ENCODE measurements at places on chromosomes 11 and 22. TPM values are rescaled to one million over a fixed set of nuclear protein-coding genes. Genes with fewer than 3 reads are reported as not detected.

GRCh38 chr11:131192628-131193027 is 177.8 kb upstream of the NTM start:
- no peak for DNase-seq
- H3K27ac ChIP-seq, result no peak overlapping the region
- no peaks in the 10 kb centered on the region for H3K4me1 ChIP-seq
- no peak overlapping the region for H3K4me3 ChIP-seq
- H3K27me3 ChIP-seq, result no peaks in the 10 kb centered on the region

DNA sequence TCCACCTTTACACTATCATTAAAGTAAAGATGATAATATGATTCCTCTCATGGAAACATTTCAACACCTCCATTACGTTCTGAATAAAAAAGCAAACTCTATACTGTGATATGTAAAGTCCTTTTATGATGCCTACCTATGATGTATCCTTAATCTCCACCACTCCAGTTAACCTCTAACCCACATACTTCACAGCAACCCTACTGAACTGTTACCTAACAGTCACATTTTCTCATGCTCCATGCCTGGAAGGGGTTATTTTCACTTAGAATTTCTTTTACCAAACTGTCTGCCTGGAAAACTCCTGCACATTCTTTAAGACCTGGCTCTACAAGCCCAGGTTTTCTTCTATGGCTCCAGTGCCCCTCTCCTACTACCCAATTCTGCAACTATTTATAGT is 129.1 kb downstream of the FCHSD2 start:
- no peaks in the 10 kb centered on the region for H3K27me3 ChIP-seq
- peaks cover 18% of the 10 kb centered on the region for H3K36me3 ChIP-seq

- no peaks in the 10 kb centered on the region for H3K36me3 ChIP-seq
- H3K27me3 ChIP-seq, result no peaks in the 10 kb centered on the region
- no peak overlapping the region for H3K4me3 ChIP-seq
- no peak overlapping the region for H3K27ac ChIP-seq
- DNase-seq, result no peak
Measured at GRCh38 chr11:128359515-128359914, 227.8 kb downstream of the ETS1 start.

- peaks cover 56% of the 10 kb centered on the region for H3K4me1 ChIP-seq
- no peaks in the 10 kb centered on the region for H3K27me3 ChIP-seq
- peaks cover 34% of the 10 kb centered on the region for H3K36me3 ChIP-seq
- peak; percentile 64 for DNase-seq
- H3K27ac ChIP-seq, result peak overlapping the region; percentile 83
- H3K4me3 ChIP-seq, result peak overlapping the region; percentile 91
Measured at GRCh38 chr22:42615092-42615859, 593 bp upstream of the POLDIP3 start.

- peaks cover 41% of the 10 kb centered on the region for H3K4me1 ChIP-seq
- H3K4me3 ChIP-seq, result peak overlapping the region; percentile 39
- H3K27me3 ChIP-seq, result peaks cover 94% of the 10 kb centered on the region
- H3K27ac ChIP-seq, result no peak overlapping the region
- DNase-seq, result no peak
Measured at GRCh38 chr11:16604794-16605388, 133.6 kb upstream of the C11orf58 start.

- no peaks in the 10 kb centered on the region for H3K4me1 ChIP-seq
- H3K4me3 ChIP-seq, result no peak overlapping the region
- peaks cover 6% of the 10 kb centered on the region for H3K27me3 ChIP-seq
- no peak for DNase-seq
Measured at GRCh38 chr22:27749597-27750225, 51.8 kb downstream of the MN1 start.

- no peaks in the 10 kb centered on the region for H3K27me3 ChIP-seq
- H3K4me1 ChIP-seq, result peaks cover 32% of the 10 kb centered on the region
- H3K4me3 ChIP-seq, result peak overlapping the region; percentile 81
- no peak for DNase-seq
- peaks cover 5% of the 10 kb centered on the region for H3K36me3 ChIP-seq
Measured at GRCh38 chr11:117177534-117178209, 871 bp upstream of the SIDT2 start.

DNA sequence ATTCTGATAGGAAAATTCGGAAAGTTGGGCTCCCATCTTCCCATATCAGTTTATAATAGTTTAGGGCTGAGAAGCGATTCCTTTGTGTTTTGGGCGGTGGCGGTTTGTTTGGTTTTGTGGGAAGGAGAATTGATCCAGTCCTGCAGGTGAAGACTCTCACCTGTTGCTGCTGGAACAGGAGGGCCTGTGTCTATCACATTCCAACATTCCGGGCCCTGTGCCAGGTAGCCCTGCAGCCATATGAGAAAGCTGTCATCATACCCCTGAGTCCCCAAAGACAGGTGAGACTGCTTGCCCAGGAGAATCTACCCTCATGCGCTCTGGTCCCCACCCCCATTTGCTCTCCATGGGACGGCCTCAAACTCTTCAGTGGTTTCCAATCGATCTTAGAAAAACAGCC is 62.1 kb downstream of the TRAF6 start:
- no peak for DNase-seq
- peaks cover 35% of the 10 kb centered on the region for H3K4me1 ChIP-seq
- peaks cover 18% of the 10 kb centered on the region for H3K36me3 ChIP-seq
- H3K27ac ChIP-seq, result no peak overlapping the region

GRCh38 chr11:63914896-63915691 is 1.9 kb downstream of the RCOR2 start:
- no peak for DNase-seq
- peaks cover 5% of the 10 kb centered on the region for H3K36me3 ChIP-seq
- no peak overlapping the region for H3K27ac ChIP-seq

GRCh38 chr22:49976439-49977175 is 16.0 kb downstream of the PIM3 start:
- H3K27ac ChIP-seq, result peak overlapping the region; percentile 60
- H3K27me3 ChIP-seq, result no peaks in the 10 kb centered on the region
- no peak overlapping the region for H3K4me3 ChIP-seq

- no peak overlapping the region for H3K4me3 ChIP-seq
- H3K4me1 ChIP-seq, result peaks cover 20% of the 10 kb centered on the region
- H3K36me3 ChIP-seq, result no peaks in the 10 kb centered on the region
- no peak for DNase-seq
- no peak overlapping the region for H3K27ac ChIP-seq
- no peaks in the 10 kb centered on the region for H3K27me3 ChIP-seq
Measured at GRCh38 chr22:39475902-39476301, 19.1 kb downstream of the MGAT3 start.

DNA sequence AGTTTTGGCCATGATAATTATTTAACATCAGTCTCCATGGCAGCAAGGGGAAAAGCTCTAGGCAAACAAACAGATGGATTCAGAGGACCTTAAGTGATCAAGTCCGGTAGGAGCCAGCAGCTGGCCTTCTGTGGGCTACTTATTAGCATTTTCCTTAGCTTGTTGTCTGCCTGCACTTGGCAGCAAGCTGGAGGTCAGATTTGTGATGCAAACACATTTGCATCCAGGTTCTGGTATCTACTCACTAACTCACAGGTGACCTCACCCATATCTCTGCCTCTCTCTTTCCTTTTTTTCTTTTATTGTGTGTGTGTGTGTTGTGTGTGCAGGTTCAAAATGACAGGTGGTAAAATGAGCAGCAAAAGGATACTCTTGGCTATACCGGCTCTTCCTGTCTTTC is 32.3 kb downstream of the ARHGAP42 start:
- H3K4me3 ChIP-seq, result no peak overlapping the region
- no peaks in the 10 kb centered on the region for H3K36me3 ChIP-seq
- H3K4me1 ChIP-seq, result no peaks in the 10 kb centered on the region

DNA sequence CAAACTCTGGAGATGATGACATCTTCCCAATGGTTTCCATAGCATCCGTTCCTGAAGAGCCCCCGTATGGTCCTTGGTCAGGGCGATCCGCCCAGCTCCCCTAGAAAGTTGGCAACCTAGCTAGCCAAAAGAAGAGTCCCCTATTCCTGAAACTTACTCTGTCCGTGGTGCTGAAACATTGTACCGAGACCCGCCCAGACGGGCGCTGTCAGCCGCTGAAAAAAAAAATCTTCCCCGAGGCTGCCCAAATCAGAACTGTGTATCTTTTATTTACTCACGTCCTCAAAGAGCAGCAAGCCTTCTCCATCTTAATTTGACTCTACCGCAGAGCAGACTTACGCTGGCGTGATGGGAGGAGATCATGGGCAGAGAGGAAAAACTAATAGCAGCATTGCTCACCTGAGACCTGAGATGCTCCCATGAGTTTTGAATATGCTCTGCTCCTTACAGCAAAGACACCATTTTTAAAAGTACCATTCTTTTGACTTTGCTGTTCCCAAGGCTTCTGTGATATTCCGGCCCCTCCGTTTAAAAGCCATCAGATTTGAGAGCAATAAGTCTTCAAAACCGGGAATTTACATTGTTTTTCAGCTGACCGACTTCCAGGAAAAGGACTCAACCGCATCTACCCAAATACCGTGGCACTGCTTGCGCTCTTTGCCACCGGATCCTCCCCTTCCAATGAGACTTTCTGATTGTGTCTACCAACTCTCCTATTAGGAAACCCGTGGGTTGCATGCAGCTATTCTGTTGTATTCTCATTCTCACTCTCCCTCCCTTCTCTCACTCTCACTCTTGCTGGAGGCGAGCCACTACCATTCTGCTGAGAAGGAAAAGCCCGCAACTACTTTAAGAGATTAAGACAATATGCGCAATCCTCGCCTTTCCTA is at the start of gene SLC17A6:
SLC17A6 (plus strand) TSS at position 786 of the 890 bp plus-strand sequence. CDS start 153 bp downstream, outside the sequence.
- no peak within 1 kb of the TSS for H3K27ac ChIP-seq
- peaks cover 54% of the 10 kb centered on the region for H3K27me3 ChIP-seq
- no peaks in the 10 kb centered on the region for H3K36me3 ChIP-seq

DNA sequence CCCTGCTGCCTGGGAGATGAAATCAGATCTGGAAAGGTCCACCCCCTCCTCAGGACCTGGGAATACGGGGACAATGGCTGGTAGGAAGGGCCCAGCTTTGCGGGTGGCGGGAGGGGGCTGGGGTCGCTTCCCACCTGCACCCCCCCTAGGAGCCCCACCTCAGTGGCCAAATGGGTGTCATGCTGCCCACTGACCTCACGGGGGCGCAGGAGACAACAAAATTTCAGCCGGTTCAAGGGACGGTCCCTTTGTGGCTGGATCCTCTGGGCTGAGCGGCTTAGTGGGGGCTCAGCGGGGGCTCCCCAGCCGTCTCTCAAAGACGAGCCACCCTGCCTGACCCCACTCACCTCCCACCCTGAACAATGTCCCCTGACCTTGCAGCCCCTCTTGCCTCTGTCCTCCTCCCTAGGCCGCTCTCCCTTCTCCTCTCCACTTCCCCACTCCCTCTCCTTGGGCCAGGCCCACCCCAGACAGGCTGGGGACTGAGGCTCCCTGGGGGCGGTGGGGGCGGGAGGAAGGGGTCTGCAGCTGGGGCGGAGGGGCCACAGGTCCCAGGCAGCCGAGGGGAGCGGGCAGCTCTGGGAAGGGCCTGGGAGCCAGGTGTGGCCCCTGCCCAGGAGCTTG is 39.3 kb upstream of the H19 start:
- H3K36me3 ChIP-seq, result no peaks in the 10 kb centered on the region
- no peaks in the 10 kb centered on the region for H3K4me1 ChIP-seq
- H3K4me3 ChIP-seq, result no peak overlapping the region
- no peak overlapping the region for H3K27ac ChIP-seq

DNA sequence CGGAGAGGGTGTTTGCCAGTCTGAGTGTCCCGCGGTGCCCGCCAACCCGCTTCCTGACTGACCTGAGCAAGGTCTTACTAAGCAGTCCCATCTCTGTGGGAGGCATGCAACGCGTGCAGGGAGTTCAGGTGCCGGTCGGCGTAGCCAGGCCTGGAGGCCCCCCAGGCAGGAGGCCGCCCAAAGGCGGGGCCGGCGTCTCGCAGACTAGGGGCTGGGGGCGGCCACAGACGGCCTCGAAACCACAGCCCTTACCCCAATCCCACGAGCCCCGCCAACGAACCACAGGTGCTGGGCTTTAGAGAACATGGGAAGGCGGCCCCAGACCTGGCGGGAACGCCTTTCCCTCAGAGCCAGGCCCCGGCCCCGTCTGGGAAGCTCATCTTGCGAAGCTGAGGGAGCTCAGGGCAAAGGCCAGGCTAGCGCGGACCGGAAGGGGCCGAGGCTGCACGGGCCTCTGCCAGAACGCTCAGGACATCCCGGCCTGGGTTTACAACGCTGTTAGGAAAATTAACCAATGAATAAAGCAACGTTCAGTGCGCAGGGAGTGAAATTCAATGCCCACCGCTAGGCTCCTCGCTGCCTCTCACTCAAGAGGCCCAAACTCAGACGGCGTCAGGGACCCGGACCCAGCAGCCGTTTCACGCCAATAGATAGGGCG is 2.1 kb upstream of the MTFP1 start:
- peak; percentile 30 for DNase-seq
- H3K4me1 ChIP-seq, result peaks cover 53% of the 10 kb centered on the region
- no peaks in the 10 kb centered on the region for H3K27me3 ChIP-seq
- peak overlapping the region; percentile 74 for H3K4me3 ChIP-seq

GRCh38 chr11:50098186-50098725 is 65.6 kb downstream of the OR4C45 start:
- H3K4me3 ChIP-seq, result no peak overlapping the region
- no peaks in the 10 kb centered on the region for H3K27me3 ChIP-seq

DNA sequence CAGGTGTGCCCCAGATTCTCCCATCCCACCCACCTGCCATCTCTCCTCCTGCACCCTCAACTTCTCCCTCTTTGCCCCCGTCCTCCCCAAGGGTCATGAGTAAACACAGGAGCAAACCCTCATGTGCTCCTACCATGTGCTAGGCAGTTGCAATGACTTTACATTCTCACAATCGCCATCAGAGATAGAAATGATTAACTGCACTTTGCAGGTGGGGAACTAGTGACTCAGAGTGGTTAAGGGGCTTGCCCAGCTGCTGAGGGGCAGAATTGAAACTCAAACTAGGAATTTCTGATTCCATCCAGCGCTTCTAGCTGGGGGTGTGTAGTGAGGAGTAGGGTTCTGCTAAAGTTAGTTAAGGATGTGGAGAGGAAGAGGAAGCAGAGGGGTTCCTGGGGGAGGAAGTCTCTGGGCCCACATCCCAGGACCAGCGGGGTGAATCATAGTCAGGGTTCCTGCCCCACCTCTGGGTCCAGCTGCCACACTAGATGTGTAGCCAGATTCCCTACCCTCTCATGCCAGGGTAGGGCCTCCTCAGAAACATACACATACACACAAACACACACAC is 16.0 kb upstream of the PRG2 start:
- DNase-seq, result no peak
- no peak overlapping the region for H3K4me3 ChIP-seq
- H3K36me3 ChIP-seq, result peaks cover 37% of the 10 kb centered on the region
- peaks cover 4% of the 10 kb centered on the region for H3K4me1 ChIP-seq
- no peaks in the 10 kb centered on the region for H3K27me3 ChIP-seq
- no peak overlapping the region for H3K27ac ChIP-seq

- no peaks in the 10 kb centered on the region for H3K4me1 ChIP-seq
- H3K4me3 ChIP-seq, result no peak overlapping the region
- H3K36me3 ChIP-seq, result peaks cover 30% of the 10 kb centered on the region
- DNase-seq, result no peak
Measured at GRCh38 chr11:93817426-93818348, 32.7 kb downstream of the VSTM5 start.

DCDC1 gene
- not detected for total RNA-seq

HPX gene
- total RNA-seq, result 0.87 TPM

KIF18A gene
- 5.3 TPM for total RNA-seq

RPL27A gene
- 1,667 TPM for total RNA-seq

OR6T1 gene
- total RNA-seq, result not detected

DSCAML1 gene
- 0.22 TPM for total RNA-seq

JAML gene
- total RNA-seq, result 26.7 TPM

SLC6A5 gene
- total RNA-seq, result not detected

SCGB1D2 gene
- total RNA-seq, result not detected

GRIA4 gene
- not detected for total RNA-seq

BUD13 gene
- 10.1 TPM for total RNA-seq

APOL4 gene
- not detected for total RNA-seq

All from CD4-positive, alpha-beta T cell (primary cell).